ENCODE measurements at places on chromosomes 2 and 18.

DNA sequence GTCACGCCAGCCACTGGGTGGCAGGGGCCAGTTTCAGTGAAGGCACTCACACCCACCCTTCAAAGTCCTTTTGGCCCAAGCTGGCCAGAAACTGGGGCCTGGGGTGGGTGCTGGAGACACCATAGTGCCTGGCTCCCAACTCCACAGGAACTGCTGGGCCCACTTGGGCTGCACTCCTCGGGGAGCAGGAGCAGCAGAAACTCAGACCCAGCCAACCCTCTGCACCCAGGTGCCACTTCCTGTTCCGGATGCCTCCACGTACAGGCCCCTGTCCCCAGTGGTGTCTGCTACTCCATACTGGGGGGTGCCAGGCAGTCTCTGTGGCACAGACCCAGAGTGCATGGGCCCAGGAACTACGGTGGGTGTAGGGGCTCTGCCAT lies 42.5 kb upstream of the ZNF519 start:
- no peaks in the 10 kb centered on the region for H3K27me3 ChIP-seq
- H3K4me3 ChIP-seq, result no peak overlapping the region
- no peak overlapping the region for H3K27ac ChIP-seq
- no peaks in the 10 kb centered on the region for H3K36me3 ChIP-seq
- peaks cover 4% of the 10 kb centered on the region for H3K4me1 ChIP-seq

GRCh38 chr2:72112981-72113846 lies 34.4 kb downstream of the CYP26B1 start:
- H3K4me1 ChIP-seq, result no peaks in the 10 kb centered on the region
- no peak for DNase-seq
- no peak overlapping the region for H3K4me3 ChIP-seq
- no peak overlapping the region for H3K27ac ChIP-seq
- H3K36me3 ChIP-seq, result no peaks in the 10 kb centered on the region

DNA sequence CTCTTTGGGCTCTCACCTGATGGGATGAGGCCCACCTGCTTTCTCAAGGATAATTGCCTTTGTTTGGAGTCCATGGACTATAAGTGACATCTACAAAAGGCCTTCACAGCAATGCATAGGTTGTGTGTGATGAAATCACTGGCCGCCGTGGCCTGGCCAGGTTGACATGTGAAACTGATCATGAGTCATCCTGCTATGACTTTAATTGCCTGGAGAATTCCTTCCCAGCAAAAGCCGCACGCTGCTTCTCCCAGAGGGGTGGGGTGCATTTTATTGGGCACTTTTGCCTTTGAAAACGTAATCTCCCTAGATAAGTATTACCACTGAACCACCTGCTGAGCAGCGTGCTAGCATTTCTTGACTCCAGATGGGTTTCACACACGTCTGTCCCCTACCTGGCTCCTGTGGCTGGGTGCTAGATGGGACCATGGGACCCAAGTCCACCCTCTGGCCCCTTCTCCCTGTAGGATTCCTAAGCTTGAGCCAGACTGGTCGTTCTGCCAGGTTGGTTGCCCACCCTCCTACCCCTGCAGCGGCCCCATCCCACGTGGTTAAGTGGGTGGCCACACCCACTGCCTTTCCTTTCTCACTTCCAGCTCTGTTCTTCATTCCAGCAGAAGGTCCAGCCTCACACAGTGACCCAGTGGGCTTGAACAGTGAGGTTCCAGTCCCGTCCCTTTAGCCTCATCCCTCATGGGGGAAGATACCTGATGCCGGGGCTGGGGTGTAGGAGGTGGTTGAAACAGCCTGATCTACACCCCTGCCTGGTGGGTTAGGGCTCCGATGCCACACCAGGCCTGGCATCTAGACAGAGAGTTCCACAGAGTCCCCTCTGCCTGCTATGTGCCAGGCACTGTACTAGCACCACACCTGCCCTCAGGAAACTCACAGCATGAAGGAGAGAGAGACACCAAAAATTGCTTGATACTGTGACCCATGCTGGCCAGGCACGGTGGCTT lies 89.6 kb downstream of the GBX2 start:
- H3K27ac ChIP-seq, result no peak overlapping the region
- DNase-seq, result no peak
- no peaks in the 10 kb centered on the region for H3K36me3 ChIP-seq
- H3K4me3 ChIP-seq, result no peak overlapping the region

- peaks cover 88% of the 10 kb centered on the region for H3K36me3 ChIP-seq
- no peaks in the 10 kb centered on the region for H3K27me3 ChIP-seq
- H3K4me3 ChIP-seq, result no peak overlapping the region
- H3K4me1 ChIP-seq, result no peaks in the 10 kb centered on the region
- DNase-seq, result no peak
Observed at GRCh38 chr2:3472966-3473365, 46.4 kb downstream of the ADI1 start.

DNA sequence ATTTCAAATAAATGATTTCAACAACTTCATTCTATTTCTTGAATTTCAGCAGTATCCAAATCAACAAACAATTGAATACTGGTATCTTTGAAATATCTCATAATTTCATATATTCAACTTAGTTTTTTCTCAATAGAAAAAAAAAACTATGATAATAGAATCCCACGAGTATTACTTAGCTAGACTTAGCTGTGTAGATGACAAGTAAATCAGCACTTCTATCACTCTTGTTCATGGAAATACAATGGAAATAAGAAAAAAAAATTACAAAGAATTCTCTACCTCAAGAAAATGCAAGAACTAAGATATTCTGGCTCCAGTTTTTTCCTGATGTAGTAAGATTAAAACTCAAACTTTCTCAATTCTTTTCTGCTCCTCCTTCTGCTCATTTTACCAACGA lies 256.2 kb upstream of the KYNU start:
- no peaks in the 10 kb centered on the region for H3K27me3 ChIP-seq
- no peaks in the 10 kb centered on the region for H3K36me3 ChIP-seq
- no peaks in the 10 kb centered on the region for H3K4me1 ChIP-seq
- no peak for DNase-seq
- H3K27ac ChIP-seq, result no peak overlapping the region

DNA sequence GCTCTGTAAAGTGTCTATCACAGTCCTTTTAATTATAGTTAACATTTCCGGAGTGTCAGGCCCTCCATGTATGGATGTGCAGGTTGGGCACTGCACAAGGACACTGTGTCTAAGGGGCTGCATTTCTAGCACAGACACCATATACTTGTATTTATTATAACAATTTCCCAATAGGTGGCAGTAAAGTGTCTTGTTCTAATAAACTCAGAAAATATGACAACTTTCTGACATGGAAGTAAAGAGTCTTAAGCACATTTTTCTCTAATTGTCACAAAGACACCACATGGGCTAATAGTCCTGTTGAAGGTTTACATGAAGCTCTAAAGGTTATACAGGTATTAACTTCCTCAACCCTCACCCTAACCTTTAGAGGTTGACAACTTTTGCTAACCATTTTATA lies 156.6 kb downstream of the DYSF start:
- peaks cover 2% of the 10 kb centered on the region for H3K4me1 ChIP-seq
- H3K4me3 ChIP-seq, result no peak overlapping the region
- H3K36me3 ChIP-seq, result no peaks in the 10 kb centered on the region

- H3K27ac ChIP-seq, result no peak overlapping the region
- DNase-seq, result no peak
- H3K4me3 ChIP-seq, result no peak overlapping the region
- no peaks in the 10 kb centered on the region for H3K36me3 ChIP-seq
Observed at GRCh38 chr2:65880436-65880835, 448.0 kb upstream of the SPRED2 start.

- no peaks in the 10 kb centered on the region for H3K27me3 ChIP-seq
- no peaks in the 10 kb centered on the region for H3K36me3 ChIP-seq
- H3K27ac ChIP-seq, result no peak overlapping the region
- H3K4me3 ChIP-seq, result no peak overlapping the region
- H3K4me1 ChIP-seq, result peaks cover 8% of the 10 kb centered on the region
Observed at GRCh38 chr2:195639238-195639858, 17.7 kb upstream of the SLC39A10 start.

DNA sequence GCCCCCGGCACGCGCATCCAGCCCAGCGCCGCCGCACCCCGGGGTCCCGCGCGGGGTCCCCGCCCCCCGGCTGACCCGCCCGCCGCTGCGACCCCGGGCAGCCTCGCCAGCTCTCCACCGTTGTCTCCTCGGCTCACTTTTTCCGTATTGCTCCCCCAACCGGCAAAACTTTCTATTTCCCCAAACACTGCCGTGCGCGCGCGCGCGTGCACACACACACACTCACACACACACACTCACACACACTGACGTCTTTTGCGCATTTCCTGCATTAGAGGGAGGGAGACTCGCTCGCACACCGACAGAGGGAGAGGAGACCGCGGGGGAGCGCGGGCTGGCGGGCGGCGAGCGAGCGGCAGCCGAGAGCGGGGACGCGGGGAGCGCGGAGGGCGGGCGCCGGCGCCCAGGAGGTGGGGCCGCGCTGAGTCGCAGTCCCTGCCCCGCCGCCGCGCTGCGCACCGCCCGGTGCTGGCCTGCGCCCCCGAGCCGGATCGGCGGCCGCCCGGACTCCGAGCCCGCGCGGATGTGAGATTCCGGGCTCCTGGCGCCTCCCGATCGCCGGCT lies 542 bp upstream of the PRKCE start:
- H3K27me3 ChIP-seq, result peaks cover 10% of the 10 kb centered on the region
- peak overlapping the region; percentile 94 for H3K27ac ChIP-seq
- DNase-seq, result peak; percentile 91
- H3K4me1 ChIP-seq, result peaks cover 33% of the 10 kb centered on the region
- H3K4me3 ChIP-seq, result peak overlapping the region; percentile 85
- peaks cover 14% of the 10 kb centered on the region for H3K36me3 ChIP-seq

GRCh38 chr2:1602278-1603010 lies 141.9 kb downstream of the PXDN start:
- H3K27me3 ChIP-seq, result peaks cover 10% of the 10 kb centered on the region
- no peak overlapping the region for H3K4me3 ChIP-seq
- H3K36me3 ChIP-seq, result no peaks in the 10 kb centered on the region
- H3K4me1 ChIP-seq, result no peaks in the 10 kb centered on the region

DNA sequence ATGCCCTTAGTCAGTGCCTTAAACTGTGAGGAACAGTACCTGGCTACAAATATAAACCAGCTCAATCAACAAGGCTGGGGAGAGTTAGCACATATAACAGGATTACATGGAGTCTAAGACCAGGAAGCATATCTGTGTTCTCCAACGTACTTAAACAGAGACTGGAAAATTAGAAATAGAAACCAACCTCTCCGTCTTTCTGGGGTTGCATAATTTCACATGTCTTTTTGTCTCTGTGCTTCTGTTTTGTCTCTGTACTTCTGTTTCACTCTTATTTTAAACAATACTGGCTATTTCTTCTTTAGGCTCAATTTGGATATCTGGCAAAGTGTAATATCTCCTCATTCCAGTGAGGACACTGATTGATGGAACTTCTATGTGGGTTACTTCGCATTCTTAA lies 749.0 kb upstream of the ZEB2 start:
- no peaks in the 10 kb centered on the region for H3K36me3 ChIP-seq
- no peak for DNase-seq
- H3K27ac ChIP-seq, result no peak overlapping the region

GRCh38 chr2:32522770-32523169 lies 105.1 kb upstream of the TTC27 start:
- no peak overlapping the region for H3K4me3 ChIP-seq
- no peaks in the 10 kb centered on the region for H3K27me3 ChIP-seq
- H3K4me1 ChIP-seq, result no peaks in the 10 kb centered on the region
- DNase-seq, result no peak
- peaks cover 85% of the 10 kb centered on the region for H3K36me3 ChIP-seq

DNA sequence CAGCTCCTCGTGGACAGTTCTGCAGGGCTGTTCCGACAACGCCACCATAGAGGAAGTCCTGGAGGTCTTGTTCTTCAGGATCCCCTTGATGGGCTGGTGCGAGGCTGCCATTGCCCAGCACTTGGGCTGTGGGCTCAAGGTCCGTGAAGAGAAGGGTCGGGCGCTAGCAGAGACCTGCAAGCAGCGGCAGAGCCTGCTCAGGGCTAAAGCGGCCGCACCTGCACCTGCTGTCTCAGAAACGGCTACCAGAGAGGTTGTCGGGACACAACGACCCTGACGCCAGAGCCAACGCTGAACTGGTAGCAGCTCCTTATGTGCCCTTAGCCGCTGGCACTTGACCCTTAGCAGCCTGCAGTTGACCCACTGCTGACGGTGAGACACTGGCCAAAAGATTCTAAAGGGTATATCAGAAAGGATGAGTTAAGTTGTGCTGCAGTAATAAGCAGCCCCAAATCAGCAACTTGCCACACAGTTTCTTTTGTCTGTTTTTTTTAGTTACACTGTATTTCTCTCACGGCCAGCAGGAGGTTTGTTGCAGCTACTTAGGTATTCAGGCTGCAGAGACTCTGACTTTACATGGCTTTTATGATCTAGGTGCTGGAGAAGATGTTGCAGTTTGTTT lies 55.5 kb upstream of the ST6GAL2 start:
- no peak for DNase-seq
- no peak overlapping the region for H3K27ac ChIP-seq
- H3K36me3 ChIP-seq, result no peaks in the 10 kb centered on the region
- H3K27me3 ChIP-seq, result no peaks in the 10 kb centered on the region
- no peak overlapping the region for H3K4me3 ChIP-seq

- peak overlapping the region; percentile 5 for H3K4me3 ChIP-seq
- no peaks in the 10 kb centered on the region for H3K27me3 ChIP-seq
- H3K27ac ChIP-seq, result peak overlapping the region; percentile 96
Observed at GRCh38 chr2:196252408-196253115, 81.2 kb upstream of the STK17B start.

GRCh38 chr2:37000318-37000717 lies 34.0 kb upstream of the STRN start:
- H3K27ac ChIP-seq, result no peak overlapping the region
- H3K27me3 ChIP-seq, result no peaks in the 10 kb centered on the region
- peaks cover 6% of the 10 kb centered on the region for H3K4me1 ChIP-seq
- DNase-seq, result no peak
- H3K4me3 ChIP-seq, result no peak overlapping the region

- no peaks in the 10 kb centered on the region for H3K27me3 ChIP-seq
- peak overlapping the region; percentile 95 for H3K27ac ChIP-seq
- H3K4me3 ChIP-seq, result peak overlapping the region; percentile 89
Observed at GRCh38 chr2:73072129-73072395, 550 bp upstream of the SFXN5 start.

DNA sequence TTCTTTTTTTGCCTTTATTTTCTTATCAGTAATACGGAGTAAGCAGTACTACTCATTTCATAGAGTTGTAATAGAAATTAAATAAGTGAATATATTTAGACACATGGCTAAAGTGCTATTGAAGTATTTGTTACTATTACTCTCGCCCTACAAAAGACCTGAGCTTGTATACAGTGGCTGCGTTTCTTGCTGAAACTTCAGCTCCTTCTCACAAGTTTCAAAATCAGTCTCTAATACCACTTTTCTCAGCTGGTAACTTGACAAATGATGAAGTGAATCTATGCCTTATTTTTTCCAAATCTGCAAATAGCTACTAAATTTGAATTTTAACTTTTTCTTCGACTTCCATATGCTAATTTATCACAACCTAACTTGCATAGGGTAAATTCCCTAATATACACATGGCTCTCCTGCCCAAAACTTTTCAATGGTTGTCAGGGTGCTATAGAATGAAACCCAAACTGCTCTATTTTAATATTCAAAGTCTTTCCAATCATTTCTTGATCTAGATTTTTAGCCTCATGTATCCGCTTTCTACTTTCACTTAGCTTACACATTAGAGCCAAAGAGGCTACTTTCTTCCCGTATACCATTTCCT lies 347.8 kb upstream of the GULP1 start:
- no peak overlapping the region for H3K4me3 ChIP-seq
- no peak for DNase-seq
- no peaks in the 10 kb centered on the region for H3K27me3 ChIP-seq
- H3K4me1 ChIP-seq, result no peaks in the 10 kb centered on the region
- no peak overlapping the region for H3K27ac ChIP-seq

Data from activated T-cell treated with anti-CD3 and anti-CD28 coated beads, Interleukin-2, amount 50 U/mL, for 24 hours (primary cell).